Small intestine (tissue), 16 donors: ENCODE measurements at places on chromosomes 16 and 17.

GRCh38 chr16:35752012-35752772, 2292.8 kb downstream of the TP53TG3F start:
- no peak for DNase-seq

DNA sequence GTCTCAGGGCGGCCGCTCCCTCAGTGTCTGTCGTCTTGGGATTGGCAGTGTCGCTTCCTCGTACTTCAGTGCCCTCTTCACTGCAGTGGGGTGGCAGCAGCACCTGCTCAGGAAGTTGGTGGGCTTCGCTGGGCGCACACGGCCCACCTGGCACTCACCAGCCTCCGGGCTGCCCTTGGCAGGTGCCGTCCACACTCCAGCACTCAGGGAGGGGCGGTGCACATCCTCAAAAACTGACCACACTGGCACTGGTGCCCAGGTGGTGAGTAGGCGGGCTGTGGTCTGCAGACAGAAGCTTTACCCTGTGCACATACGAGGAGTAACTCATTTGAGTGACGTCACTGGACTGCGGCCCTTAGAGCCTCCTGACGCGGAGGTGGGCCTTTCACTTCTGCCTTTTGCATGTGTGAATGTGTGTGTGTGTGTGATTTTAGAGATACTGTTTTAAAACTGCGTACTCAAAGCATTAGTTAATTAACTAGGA, 94.6 kb downstream of the BANP start:
- DNase-seq = no peak

GRCh38 chr17:42563543-42563942, 1.6 kb downstream of the COASY start:
- DNase-seq = no peak

DNA sequence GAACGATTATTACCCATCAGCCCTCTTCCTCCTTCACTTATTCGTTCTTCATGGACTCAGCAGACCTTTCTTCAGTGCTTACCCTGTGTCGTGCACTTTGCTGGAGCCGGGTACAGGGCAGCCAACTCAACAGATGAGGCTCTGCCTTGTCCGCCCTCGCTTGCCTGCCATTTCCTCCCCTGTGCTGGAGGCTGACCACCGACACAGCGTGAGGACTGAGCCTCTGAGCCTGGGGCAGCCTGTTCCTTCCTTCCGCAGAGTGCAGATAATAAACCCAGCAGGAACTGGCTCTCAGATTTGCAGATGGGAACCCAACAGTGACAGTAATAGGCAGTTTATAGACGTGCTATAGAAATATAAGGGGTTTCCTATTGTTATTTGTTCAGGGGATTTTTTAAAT, 7.0 kb upstream of the SLC39A11 start:
- no peak for DNase-seq

GRCh38 chr17:80388175-80388574, 26.8 kb upstream of the ENDOV start:
- DNase-seq = no peak

- no peak for DNase-seq
Measured at GRCh38 chr17:258906-259305, 77.5 kb upstream of the DOC2B start.

- DNase-seq = peak; percentile 89
Measured at GRCh38 chr16:48613061-48613957, 3.3 kb upstream of the N4BP1 start.

GRCh38 chr16:12271006-12271405, 294.5 kb downstream of the SNX29 start:
- peak; percentile 31 for DNase-seq

DNA sequence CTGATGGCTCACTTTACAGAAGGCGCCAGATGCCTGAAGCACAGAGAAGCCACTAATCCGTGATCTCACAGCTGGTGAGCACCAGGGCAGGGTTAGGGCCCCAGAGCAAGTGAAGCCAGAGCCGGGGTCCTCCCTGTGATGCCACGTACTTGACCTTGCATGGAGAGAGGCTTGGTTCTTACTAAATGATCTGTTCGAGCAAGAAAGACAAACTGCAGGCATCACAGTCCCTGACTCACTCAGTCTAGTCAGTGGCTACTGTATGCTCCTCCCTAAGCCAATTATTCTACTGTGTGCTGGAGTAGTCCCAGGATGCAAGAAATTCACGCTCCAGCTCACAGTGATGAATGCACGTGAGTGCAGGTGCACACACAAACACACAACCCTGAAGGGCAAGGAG, 55.4 kb downstream of the SDK2 start:
- no peak for DNase-seq

DNA sequence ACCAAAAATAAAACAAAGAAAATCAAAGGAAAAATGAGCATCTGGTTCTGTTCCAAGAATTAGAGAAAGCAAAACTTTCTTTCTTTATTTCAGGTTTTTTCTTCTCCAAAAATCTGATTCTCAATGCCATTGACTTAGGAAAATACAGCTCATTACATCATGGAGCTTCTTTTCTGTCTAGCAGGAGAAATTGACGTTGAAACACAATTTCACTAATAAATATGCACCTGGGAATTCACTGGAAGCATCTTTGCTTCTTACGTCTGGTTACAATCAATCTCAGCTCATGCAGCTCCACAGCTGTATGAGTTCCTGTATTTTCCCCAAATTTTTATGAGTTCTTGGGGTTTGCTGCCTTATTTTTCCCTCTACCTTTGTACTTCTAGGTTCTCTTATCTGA, 1568.6 kb upstream of the GOT2 start:
- no peak for DNase-seq

DNA sequence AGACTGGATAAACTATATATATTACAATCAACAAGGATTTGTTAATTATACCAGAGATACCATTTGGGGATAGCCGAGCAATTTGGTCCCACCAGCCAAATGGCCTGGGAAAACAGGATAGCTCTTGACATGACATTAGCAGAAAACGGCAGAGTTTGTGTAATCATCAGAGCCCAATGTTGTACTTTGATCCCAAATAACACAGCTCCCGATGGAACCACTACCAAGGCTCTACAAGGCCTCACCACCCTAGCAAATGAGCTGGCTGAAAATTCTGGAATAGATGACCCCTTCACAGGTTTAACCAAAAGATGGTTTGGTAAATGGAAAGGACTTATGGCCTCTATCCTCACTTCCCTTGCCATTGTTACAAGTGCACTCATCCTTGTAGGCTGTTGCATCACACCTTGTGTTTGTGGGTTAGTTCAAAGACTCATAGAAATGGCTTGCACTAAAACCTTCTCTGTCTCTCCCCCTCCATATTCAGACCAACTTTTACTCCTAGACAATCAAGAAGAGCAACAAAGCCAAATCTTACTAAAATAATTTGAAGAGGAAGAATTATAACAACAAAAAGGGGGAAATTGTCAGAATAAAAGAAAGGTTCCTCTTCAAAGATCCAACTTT, 9.5 kb downstream of the TXNL4B start:
- no peak for DNase-seq

DNA sequence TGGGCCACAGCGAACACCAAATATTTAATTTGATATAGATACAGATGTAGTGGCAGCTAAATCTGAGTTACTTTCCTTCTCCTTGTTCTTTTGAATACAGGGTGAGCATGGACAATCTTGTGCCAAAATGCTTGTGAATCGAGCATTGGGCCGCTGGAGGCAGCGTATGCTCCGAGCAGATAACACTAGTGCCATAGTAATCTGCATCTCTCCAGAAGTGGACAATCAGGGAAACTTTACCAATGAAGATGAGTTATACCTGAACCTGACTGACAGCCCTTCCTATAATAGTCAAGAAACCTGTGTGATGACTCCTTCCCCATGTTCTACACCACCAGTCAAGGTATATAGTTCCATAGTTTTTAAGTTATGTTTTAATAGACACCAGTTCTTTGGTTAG, 21.2 kb upstream of the BCAS3 start:
- DNase-seq = no peak

DNA sequence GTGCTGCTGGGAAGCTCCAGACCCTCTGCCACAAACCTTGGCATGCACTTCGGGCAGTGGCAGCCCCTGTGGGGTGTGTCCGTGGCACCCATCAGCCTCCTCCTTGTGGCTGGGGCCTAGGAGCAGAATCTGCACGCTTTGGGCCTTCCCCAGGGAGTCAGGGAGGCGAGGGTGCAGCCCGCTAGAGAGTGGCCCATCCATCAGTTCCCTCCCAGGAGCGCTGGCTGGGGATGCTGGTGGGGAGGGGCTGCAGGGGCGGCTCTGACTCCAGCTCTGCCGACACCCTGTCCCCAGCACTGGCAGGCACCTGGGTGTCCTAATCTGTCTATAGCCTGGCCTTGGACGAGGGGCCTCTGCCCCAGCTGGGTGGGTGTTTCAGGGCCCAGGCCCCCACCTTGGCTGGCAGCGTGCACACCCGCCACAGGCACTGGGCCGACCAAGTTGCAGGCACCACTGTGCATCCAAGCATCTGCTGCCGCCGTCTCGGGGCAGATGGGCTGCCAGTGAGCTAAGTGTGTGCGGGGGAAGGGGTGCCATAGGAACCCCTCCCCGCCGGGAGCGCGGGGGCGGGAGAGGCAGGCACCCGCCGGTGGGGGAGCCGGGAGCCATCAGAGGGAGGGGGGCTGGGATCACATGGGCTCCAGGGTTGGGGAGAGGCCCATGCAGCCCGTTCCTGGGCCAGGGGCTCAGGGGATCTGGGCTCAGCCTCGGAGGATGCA, 30.2 kb downstream of the ENDOV start:
- no peak for DNase-seq

- DNase-seq = no peak
Measured at GRCh38 chr17:72142614-72143013, 21.8 kb downstream of the SOX9 start.

- DNase-seq = no peak
Measured at GRCh38 chr16:31393056-31393455, at the start of gene ITGAD. ITGAD (plus strand) TSS chr16:31393335; CDS start chr16:31393361, 26 bp downstream.

DNA sequence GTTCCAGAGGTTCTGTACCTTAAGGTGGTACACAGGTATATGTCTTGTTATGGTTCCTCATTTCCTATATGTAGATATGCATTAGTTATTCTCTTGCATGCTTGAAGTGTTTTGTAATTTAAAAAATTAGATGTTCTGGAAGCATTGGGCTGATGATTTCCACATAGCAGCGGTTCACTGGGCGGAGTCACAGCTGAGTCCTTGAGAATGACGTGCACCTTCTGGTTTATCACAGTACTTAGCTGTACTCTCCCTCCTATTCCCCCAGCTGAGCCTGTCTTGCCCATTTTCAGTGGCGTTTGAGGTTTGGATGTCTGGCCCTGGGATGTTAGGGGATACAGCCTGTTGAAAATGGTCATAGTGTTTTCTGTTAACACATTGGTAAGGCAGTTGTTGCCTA, 327.1 kb downstream of the SNX29 start:
- DNase-seq = no peak
